ENCODE measurements at places on chromosomes 1 and 21.

GRCh38 chr1:31663622-31664452 is 19.2 kb upstream of the PEF1 start:
- no peak for DNase-seq

GRCh38 chr21:42330380-42331371 is 15.5 kb upstream of the TFF3 start:
- no peak for DNase-seq

DNA sequence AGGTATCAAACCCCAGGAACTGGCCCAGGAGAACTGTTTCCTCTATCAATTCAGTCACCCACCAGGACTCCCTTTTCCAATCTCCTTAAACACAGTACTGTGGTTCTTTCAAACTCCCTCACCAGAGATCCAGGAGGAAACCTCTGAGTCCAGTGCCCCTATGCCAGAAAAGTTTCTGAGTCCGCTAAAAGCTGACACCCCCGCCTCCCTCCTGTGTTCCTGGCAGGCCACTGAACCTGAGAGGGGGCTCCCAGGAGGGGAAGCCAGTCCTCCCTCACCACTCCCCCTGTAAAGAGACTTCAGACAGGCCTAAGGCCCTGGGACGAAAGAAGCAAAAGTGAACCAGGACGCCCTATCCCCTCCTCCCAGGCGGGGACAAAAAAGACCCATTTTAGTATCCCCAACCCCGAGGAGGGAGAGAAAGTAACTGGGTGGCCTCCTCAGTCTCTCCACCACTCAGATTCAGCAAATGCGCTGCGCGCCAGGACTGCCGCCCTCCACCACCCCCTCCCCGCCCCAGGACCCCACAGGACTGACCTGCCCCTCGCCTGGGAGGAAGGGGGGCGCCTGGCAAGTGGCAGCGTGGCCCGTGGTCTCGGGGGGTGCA is 624 bp downstream of the SLC41A1 start:
- no peak for DNase-seq

- peak; percentile 90 for DNase-seq
Observed at GRCh38 chr1:18948048-18948912, 8.2 kb downstream of the IFFO2 start.

Data from renal cortical epithelial cell (primary cell).